ENCODE measurements at places on chromosomes 4 and X. TPM values are rescaled to one million over a fixed set of nuclear protein-coding genes. Genes with fewer than 3 reads are reported as not detected.

HERC5 gene
- total RNA-seq = 5.6 TPM

DNA sequence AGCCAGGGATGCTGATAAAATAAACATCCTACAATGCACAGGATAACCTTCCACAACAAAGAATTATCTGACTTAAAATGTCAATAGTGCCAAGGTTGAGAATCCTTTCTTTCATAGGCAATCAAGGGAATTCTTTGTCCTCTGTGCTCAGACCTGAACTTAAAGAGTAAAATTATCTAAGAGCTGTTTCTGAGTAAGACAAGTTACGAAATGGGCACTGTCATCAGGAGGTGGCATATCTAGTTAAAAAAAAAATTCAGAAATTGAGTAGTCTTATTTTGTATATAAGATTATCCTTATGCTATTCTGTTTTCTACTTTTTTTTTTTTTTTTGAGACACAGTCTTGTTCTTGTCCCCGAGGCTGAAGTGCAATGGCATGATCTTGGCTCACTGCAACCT lies 3.3 kb upstream of the RAB33B start:
- DNase-seq = no peak

KANTR gene
- total RNA-seq = 13.7 TPM

KCND1 gene
- total RNA-seq = 2.0 TPM

LRIT3 gene
- total RNA-seq = 0.19 TPM

GRCh38 chr4:158043971-158044618 lies 128.7 kb downstream of the GASK1B start:
- DNase-seq = no peak

FUNDC2 gene
- 65.8 TPM for total RNA-seq

DNA sequence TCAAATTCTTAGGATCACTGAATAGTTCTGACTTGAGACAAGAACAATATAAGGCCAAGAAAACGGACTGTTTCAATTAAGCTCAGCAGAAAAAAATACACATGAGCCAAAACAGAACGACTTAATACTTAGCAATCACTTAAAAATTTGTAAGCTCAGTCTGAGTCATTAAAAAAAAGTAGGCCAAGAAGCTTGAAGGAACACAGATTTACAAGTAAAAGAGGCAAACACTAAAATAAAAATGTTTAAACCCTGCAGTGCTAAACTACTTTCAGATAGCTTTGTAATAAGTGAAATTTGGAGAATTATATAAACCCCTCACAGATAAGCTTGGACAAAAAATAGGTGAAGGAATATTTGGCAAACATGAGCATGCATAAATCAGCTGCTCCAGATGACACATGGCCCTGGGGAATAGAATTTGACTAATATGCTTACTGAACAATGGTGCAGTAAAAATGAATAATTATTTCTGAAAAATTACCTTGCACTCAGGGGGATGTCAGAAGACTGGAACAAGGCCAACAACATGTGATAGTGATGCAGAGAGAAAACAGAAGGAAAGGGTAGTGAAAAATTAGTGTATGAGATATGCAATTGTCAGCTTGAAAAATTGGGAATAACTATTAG lies 49.6 kb downstream of the LNX1 start:
- DNase-seq = no peak
